Right atrium auricular region (tissue), 2 donors: ENCODE measurements at places on chromosomes 4 and X. TPM values are rescaled to one million over a fixed set of nuclear protein-coding genes. Genes with fewer than 3 reads are reported as not detected.

GRCh38 chr4:38534344-38535045, 129.5 kb upstream of the KLF3 start:
- H3K4me1 ChIP-seq = no peaks in the 10 kb centered on the region
- H3K27ac ChIP-seq = no peak overlapping the region
- no peaks in the 10 kb centered on the region for H3K36me3 ChIP-seq
- DNase-seq = no peak
- H3K4me3 ChIP-seq = no peak overlapping the region

DNA sequence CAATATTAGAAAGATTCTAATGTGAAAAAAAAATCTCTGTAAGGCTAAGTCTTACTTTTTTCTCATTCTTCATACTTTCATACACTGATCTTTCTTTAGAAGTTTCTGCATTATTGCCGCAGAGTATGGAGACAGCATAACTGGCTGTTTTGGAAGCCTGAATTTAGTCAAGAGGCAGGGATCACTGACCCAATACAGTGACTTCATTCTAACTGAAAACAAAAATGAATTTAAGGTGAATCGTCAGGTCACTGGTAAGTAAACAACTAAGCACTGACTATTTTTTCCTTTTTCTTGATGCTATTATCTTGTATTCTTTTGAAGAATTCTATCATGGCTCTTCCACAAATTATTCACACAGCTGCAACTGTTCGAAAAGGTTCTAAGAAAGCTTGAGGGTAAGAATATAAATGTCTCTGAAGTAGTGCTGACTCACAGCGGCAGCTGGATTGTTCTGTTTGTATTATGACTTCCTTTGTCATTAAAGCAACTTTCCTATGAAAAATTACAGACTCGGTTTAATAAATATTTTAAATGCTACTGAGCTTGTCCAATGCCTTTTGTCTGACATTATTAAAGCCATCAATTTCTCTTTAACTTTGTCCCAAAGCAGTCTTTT, 609.3 kb downstream of the FSTL5 start:
- no peaks in the 10 kb centered on the region for H3K27me3 ChIP-seq
- no peaks in the 10 kb centered on the region for H3K36me3 ChIP-seq
- no peak overlapping the region for H3K27ac ChIP-seq
- no peaks in the 10 kb centered on the region for H3K4me1 ChIP-seq

GRCh38 chr4:2991243-2991642, 27.9 kb downstream of the GRK4 start:
- H3K27me3 ChIP-seq = no peaks in the 10 kb centered on the region
- H3K4me1 ChIP-seq = no peaks in the 10 kb centered on the region
- H3K36me3 ChIP-seq = no peaks in the 10 kb centered on the region
- DNase-seq = no peak

The S100P gene
- total RNA-seq = 0.35 TPM
